ENCODE measurements at places on chromosomes 3 and 15. TPM values are rescaled to one million over a fixed set of nuclear protein-coding genes. Genes with fewer than 3 reads are reported as not detected.
A peak's percentile ranks its signal among the peaks of the same experiment; 100 is the strongest.

The BLOC1S6 gene
- 94.1 TPM for total RNA-seq

The TICRR gene
- total RNA-seq = not detected

- no peaks in the 10 kb centered on the region for H3K4me1 ChIP-seq
- no peak for DNase-seq
- H3K27me3 ChIP-seq = no peaks in the 10 kb centered on the region
- no peak overlapping the region for H3K4me3 ChIP-seq
- H3K27ac ChIP-seq = no peak overlapping the region
These were observed 46.3 kb upstream of the C2CD4B start for GRCh38 chr15:62211348-62211747.

GRCh38 chr3:41259449-41260062, 60.3 kb downstream of the CTNNB1 start:
- H3K27ac ChIP-seq = no peak overlapping the region
- H3K27me3 ChIP-seq = no peaks in the 10 kb centered on the region
- no peaks in the 10 kb centered on the region for H3K36me3 ChIP-seq
- H3K4me1 ChIP-seq = no peaks in the 10 kb centered on the region
- H3K4me3 ChIP-seq = no peak overlapping the region

The GOLGA8Q gene
- total RNA-seq = 1.9 TPM

GRCh38 chr3:46365737-46366524, 4.8 kb upstream of the CCR5 start:
- H3K36me3 ChIP-seq = no peaks in the 10 kb centered on the region
- H3K27ac ChIP-seq = no peak overlapping the region
- no peaks in the 10 kb centered on the region for H3K4me1 ChIP-seq

- no peaks in the 10 kb centered on the region for H3K27me3 ChIP-seq
- H3K27ac ChIP-seq = no peak overlapping the region
- DNase-seq = peak; percentile 80
- no peak overlapping the region for H3K4me3 ChIP-seq
These were observed 18.9 kb downstream of the CX3CR1 start for GRCh38 chr3:39260957-39261356.

GRCh38 chr3:126132751-126133511, 47.5 kb downstream of the ALDH1L1 start:
- no peak for DNase-seq
- no peak overlapping the region for H3K27ac ChIP-seq
- H3K27me3 ChIP-seq = no peaks in the 10 kb centered on the region
- no peak overlapping the region for H3K4me3 ChIP-seq

GRCh38 chr3:35198857-35199256, 440.5 kb upstream of the ARPP21 start:
- no peak overlapping the region for H3K4me3 ChIP-seq
- H3K4me1 ChIP-seq = no peaks in the 10 kb centered on the region
- H3K27me3 ChIP-seq = no peaks in the 10 kb centered on the region
- no peaks in the 10 kb centered on the region for H3K36me3 ChIP-seq
- H3K27ac ChIP-seq = no peak overlapping the region

The KBTBD13 gene
- total RNA-seq = 0.15 TPM

GRCh38 chr3:192812743-192813383, 85.5 kb upstream of the FGF12 start:
- DNase-seq = no peak
- no peak overlapping the region for H3K4me3 ChIP-seq
- H3K27ac ChIP-seq = no peak overlapping the region
- no peaks in the 10 kb centered on the region for H3K4me1 ChIP-seq

- peak overlapping the region; percentile 74 for H3K27ac ChIP-seq
- H3K27me3 ChIP-seq = no peaks in the 10 kb centered on the region
- peak overlapping the region; percentile 20 for H3K4me3 ChIP-seq
- no peak for DNase-seq
- no peaks in the 10 kb centered on the region for H3K4me1 ChIP-seq
These were observed 41.0 kb downstream of the FMN1 start for GRCh38 chr15:33153548-33153947.

- DNase-seq = no peak
- H3K4me3 ChIP-seq = no peak overlapping the region
- no peaks in the 10 kb centered on the region for H3K27me3 ChIP-seq
- H3K27ac ChIP-seq = no peak overlapping the region
- no peaks in the 10 kb centered on the region for H3K36me3 ChIP-seq
These were observed 58.4 kb upstream of the MINAR1 start for GRCh38 chr15:79373728-79374127.

- H3K4me1 ChIP-seq = no peaks in the 10 kb centered on the region
- H3K36me3 ChIP-seq = no peaks in the 10 kb centered on the region
- no peaks in the 10 kb centered on the region for H3K27me3 ChIP-seq
- peak overlapping the region; percentile 85 for H3K27ac ChIP-seq
- peak; percentile 23 for DNase-seq
- H3K4me3 ChIP-seq = peak overlapping the region; percentile 70
These were observed 512 bp downstream of the LARP6 start for GRCh38 chr15:70853318-70853972.

The GPR160 gene
- 27.9 TPM for total RNA-seq

The PPM1L gene
- 136 TPM for total RNA-seq

- H3K4me1 ChIP-seq = no peaks in the 10 kb centered on the region
- no peaks in the 10 kb centered on the region for H3K36me3 ChIP-seq
- no peak for DNase-seq
- no peak overlapping the region for H3K27ac ChIP-seq
- no peak overlapping the region for H3K4me3 ChIP-seq
- no peaks in the 10 kb centered on the region for H3K27me3 ChIP-seq
These were observed 258.3 kb upstream of the ICE2 start for GRCh38 chr15:60737217-60737616.

The C3orf18 gene
- 15.1 TPM for total RNA-seq

The HPS3 gene
- total RNA-seq = 27.1 TPM

The MESP2 gene
- total RNA-seq = 2.3 TPM

The DHFR2 gene
- 3.8 TPM for total RNA-seq

DNA sequence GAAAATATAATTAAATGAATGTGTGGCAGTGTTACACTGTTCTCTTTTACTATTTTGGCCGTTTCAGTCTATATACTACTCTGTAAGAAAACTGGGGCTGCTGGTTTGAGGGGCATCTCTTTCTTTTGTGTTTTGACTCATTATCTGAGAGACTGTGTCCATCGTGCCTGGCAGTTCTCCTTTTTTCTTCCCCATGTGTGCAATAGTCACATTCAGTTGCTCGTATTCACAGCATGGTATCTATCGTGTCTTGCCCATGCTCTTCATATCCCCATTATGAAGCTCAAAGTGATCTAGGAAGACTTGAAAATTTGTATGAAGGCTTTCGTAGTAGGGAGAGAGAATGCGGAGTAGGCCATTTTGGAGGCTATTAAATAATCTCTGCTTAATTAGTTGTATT, 29.8 kb upstream of the FAH start:
- no peak overlapping the region for H3K4me3 ChIP-seq
- H3K27me3 ChIP-seq = no peaks in the 10 kb centered on the region
- H3K4me1 ChIP-seq = no peaks in the 10 kb centered on the region
- H3K36me3 ChIP-seq = no peaks in the 10 kb centered on the region
